Chondrocyte (in vitro differentiated cells): ENCODE measurements at places on chromosomes 3 and 15.
A peak's percentile ranks its signal among the peaks of the same experiment; 100 is the strongest.

GRCh38 chr15:63481105-63481810 lies 23.1 kb upstream of the USP3 start:
- peaks cover 41% of the 10 kb centered on the region for H3K4me1 ChIP-seq
- H3K36me3 ChIP-seq = no peaks in the 10 kb centered on the region
- DNase-seq = no peak
- H3K4me3 ChIP-seq = no peak overlapping the region

DNA sequence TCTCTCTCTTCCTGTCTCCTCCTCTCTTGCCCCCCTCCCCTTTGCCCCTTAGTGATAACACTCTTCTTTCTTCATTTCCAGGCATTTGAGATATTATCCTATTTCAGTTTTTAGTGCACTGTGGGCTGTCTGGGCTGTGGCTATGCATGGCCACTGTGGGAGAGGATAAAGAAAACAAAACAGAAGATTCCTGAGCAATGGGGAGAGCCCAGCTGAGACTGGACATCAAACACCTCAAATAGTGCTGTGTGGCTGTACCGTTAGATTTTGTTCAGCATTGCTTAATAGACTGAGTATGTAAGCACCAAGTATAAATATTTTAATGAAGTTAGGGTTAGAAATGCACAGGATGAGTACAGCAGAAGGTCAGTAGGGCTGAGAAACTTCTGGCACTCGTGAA lies 7.9 kb upstream of the GBE1 start:
- peak overlapping the region; percentile 66 for H3K27ac ChIP-seq
- DNase-seq = no peak
- H3K27me3 ChIP-seq = no peaks in the 10 kb centered on the region
- H3K4me3 ChIP-seq = no peak overlapping the region
- H3K36me3 ChIP-seq = no peaks in the 10 kb centered on the region

DNA sequence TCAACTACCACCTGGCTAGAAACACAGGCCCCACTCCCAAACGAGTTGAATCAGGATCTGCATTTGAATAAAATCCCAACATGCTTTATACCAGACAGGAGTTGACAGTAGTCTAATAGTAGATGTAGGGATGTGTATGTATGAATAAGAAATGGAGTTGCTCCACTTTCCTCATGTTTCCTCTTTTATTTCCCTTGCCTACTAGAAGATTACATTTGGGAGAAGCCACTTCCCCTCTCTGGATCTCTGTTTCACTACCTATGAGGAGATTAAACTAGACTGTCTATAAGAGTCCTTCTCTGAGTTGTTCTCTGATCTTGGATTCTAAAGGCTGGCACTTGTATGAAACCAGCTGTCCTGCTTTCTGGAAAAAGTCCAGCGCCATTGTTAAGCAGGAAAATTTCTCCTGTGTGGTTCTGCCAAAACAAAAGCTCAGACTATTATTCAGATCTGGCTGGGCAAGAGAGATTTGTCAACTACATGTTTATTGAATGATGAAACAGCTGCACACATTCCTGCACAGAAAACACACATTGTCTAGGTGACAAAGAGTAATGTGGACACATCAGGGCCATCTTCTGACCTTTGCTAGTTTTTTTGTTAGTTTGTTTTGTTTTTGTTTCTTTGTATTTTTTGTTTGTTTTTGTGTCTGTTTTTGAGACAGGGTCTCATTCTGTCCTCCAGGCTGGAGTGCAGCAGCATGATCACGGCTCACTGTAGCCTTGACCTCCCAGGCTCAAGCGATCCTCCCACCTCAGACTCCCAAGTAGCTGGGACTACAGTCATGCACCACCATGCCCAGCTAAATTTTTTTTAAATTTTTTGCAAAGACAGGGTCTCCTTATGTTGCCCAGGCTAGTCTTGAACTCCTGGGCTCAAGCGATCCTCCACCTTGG lies 29.9 kb downstream of the ACP3 start:
- H3K36me3 ChIP-seq = no peaks in the 10 kb centered on the region
- no peak overlapping the region for H3K27ac ChIP-seq
- H3K4me3 ChIP-seq = no peak overlapping the region
- no peak for DNase-seq
- peaks cover 52% of the 10 kb centered on the region for H3K27me3 ChIP-seq
- H3K4me1 ChIP-seq = no peaks in the 10 kb centered on the region

GRCh38 chr3:2166552-2166951 lies 67.9 kb downstream of the CNTN4 start:
- no peak for DNase-seq
- no peak overlapping the region for H3K27ac ChIP-seq
- no peaks in the 10 kb centered on the region for H3K27me3 ChIP-seq
- H3K4me3 ChIP-seq = no peak overlapping the region
- H3K36me3 ChIP-seq = no peaks in the 10 kb centered on the region
- H3K4me1 ChIP-seq = no peaks in the 10 kb centered on the region

DNA sequence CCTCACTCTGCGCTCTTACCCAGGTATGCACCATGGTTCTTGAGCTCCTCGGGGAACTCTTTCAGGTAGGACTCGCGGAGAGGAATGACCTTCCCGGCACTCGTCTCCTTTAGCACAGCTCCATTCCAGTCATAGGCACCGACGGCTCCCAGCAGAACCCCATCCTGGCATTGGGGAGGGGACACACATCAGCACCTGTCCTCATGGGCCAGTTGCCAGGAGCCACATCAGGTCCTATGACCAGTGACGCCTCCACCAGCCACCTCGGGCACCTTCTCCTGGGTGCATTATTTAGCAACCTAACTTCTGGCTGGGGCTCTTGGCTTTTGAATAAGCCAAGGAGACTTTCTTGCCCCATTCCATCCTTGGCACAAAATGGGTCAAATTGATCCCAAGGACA lies 61.9 kb downstream of the FEM1B start:
- peak overlapping the region; percentile 99 for H3K27ac ChIP-seq
- no peak for DNase-seq
- H3K27me3 ChIP-seq = no peaks in the 10 kb centered on the region
- H3K36me3 ChIP-seq = peaks cover 60% of the 10 kb centered on the region

DNA sequence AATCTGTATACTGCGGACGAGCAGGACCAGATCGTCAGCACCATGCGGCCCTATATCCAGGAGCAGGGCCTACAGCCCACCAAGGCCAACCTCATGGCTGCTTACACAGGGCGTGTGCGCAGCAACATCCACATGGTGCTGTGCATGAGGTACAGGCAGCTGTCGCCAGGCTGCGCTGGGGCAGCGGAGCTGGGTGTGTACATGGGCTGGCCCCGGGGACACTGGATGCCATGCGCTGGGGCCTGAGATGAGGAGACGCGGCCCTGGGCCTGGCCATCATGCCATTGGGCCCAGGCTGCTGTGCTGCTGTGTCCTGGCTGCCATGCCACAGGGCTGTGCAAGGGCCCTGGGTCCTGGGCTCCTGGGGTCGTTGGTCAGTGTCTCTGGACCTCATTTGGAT lies 61.5 kb downstream of the SEMA3G start:
- no peak overlapping the region for H3K27ac ChIP-seq
- no peaks in the 10 kb centered on the region for H3K4me1 ChIP-seq
- H3K4me3 ChIP-seq = no peak overlapping the region
- no peak for DNase-seq

GRCh38 chr3:47362701-47363100 lies 18.1 kb upstream of the PTPN23 start:
- no peak overlapping the region for H3K27ac ChIP-seq
- peaks cover 9% of the 10 kb centered on the region for H3K4me1 ChIP-seq
- no peak for DNase-seq
- H3K27me3 ChIP-seq = no peaks in the 10 kb centered on the region

- DNase-seq = no peak
- H3K4me1 ChIP-seq = peaks cover 38% of the 10 kb centered on the region
- no peaks in the 10 kb centered on the region for H3K27me3 ChIP-seq
- H3K4me3 ChIP-seq = no peak overlapping the region
Measured at GRCh38 chr3:58471025-58471887, 20.6 kb upstream of the KCTD6 start.

DNA sequence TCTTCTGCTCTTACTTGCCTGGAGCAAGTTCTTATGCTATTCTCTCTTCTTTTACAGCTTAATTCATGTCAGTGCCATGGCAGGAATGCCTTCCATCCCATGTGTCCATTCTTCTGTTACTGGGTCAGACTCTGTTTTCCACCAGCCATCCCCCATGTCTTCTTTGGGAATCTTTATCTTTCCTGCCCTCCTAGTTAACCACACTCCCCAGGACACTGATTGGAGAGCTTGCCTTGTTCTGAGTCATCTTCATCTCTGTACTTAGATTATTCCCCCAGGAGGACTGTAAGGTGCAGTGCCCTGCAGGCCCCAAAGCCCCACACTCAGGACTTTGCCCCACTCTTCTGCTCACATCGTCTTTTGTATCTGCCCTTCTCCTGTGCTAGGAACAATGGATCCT lies 3.6 kb downstream of the ABHD17C start:
- no peak overlapping the region for H3K27ac ChIP-seq
- H3K4me1 ChIP-seq = peaks cover 58% of the 10 kb centered on the region
- DNase-seq = no peak
- H3K36me3 ChIP-seq = no peaks in the 10 kb centered on the region
- no peaks in the 10 kb centered on the region for H3K27me3 ChIP-seq

DNA sequence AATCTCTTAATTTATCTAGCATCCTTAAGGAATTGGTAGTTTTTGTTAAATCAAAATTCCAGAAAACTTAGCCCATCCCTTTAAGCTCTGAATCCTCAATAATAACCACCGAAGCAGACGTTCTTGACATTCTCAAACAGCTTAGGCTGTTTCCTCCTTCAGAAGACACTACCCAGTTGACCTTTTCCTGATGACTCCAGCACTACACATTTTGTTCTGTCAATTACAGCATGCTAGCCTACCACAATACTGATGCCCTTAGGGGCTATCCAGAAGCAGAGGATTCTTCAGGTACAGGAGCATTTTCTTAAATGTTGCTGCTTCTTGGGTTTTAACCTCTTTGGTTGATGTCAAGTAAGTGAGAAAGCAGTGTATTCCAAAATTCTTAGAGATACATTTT lies 33.4 kb downstream of the ETV5 start:
- peaks cover 3% of the 10 kb centered on the region for H3K4me1 ChIP-seq
- no peak overlapping the region for H3K4me3 ChIP-seq
- H3K36me3 ChIP-seq = peaks cover 16% of the 10 kb centered on the region
- no peak for DNase-seq

- no peak for DNase-seq
- H3K27ac ChIP-seq = no peak overlapping the region
- no peaks in the 10 kb centered on the region for H3K36me3 ChIP-seq
Measured at GRCh38 chr15:40282147-40282868, 556 bp downstream of the ANKRD63 start.

GRCh38 chr3:52836471-52836845 lies 1.6 kb upstream of the MUSTN1 start:
- peaks cover 36% of the 10 kb centered on the region for H3K4me1 ChIP-seq
- no peaks in the 10 kb centered on the region for H3K27me3 ChIP-seq
- no peak overlapping the region for H3K4me3 ChIP-seq
- H3K27ac ChIP-seq = no peak overlapping the region
- H3K36me3 ChIP-seq = peaks cover 7% of the 10 kb centered on the region
- DNase-seq = no peak

GRCh38 chr3:129618901-129619671 lies 12.6 kb upstream of the PLXND1 start:
- H3K27me3 ChIP-seq = no peaks in the 10 kb centered on the region
- DNase-seq = peak; percentile 73
- peak overlapping the region; percentile 1 for H3K27ac ChIP-seq
- no peak overlapping the region for H3K4me3 ChIP-seq
- H3K36me3 ChIP-seq = no peaks in the 10 kb centered on the region

- peaks cover 17% of the 10 kb centered on the region for H3K27me3 ChIP-seq
- no peak for DNase-seq
- peaks cover 9% of the 10 kb centered on the region for H3K36me3 ChIP-seq
- no peak overlapping the region for H3K4me3 ChIP-seq
- H3K4me1 ChIP-seq = no peaks in the 10 kb centered on the region
Measured at GRCh38 chr3:183439515-183439914, 11.1 kb upstream of the MCF2L2 start.

GRCh38 chr15:69751566-69751965 lies 298.9 kb downstream of the RPLP1 start:
- no peak for DNase-seq
- peaks cover 11% of the 10 kb centered on the region for H3K36me3 ChIP-seq
- H3K27ac ChIP-seq = no peak overlapping the region
- peaks cover 7% of the 10 kb centered on the region for H3K27me3 ChIP-seq
- peaks cover 10% of the 10 kb centered on the region for H3K4me1 ChIP-seq

- DNase-seq = no peak
- H3K4me1 ChIP-seq = no peaks in the 10 kb centered on the region
- H3K27me3 ChIP-seq = no peaks in the 10 kb centered on the region
- no peak overlapping the region for H3K27ac ChIP-seq
- H3K36me3 ChIP-seq = peaks cover 7% of the 10 kb centered on the region
- no peak overlapping the region for H3K4me3 ChIP-seq
Measured at GRCh38 chr3:33612607-33613006, 105.4 kb downstream of the CLASP2 start.

DNA sequence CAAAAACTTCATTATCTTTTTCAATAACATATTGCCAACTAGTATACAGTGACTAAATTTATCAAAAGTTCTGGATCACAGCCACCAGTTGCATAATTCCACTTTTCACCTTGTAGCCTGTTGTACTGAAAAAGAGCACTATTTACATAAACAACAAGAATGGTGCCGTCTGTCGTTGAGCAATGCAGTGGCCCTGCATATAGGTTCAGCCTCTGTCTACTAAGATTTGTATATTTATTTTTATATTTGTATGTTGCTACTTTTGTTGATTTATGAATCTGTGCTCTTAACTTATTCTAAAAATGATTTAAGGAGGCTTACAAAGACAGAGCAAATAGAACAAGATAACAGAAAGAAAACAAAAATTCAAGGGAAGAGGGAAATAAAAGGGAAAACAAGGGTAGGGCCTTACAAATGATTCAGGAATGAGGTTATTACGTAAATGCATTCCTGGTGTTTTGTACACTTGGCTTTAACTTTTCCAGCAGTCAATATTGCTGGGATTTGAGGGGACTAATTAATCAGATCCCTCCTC lies 257.6 kb upstream of the STT3B start:
- no peaks in the 10 kb centered on the region for H3K27me3 ChIP-seq
- H3K4me3 ChIP-seq = no peak overlapping the region
- DNase-seq = no peak
- peaks cover 52% of the 10 kb centered on the region for H3K4me1 ChIP-seq

GRCh38 chr3:127978636-127979035 lies 63.6 kb downstream of the KBTBD12 start:
- peaks cover 1% of the 10 kb centered on the region for H3K36me3 ChIP-seq
- peaks cover 7% of the 10 kb centered on the region for H3K27me3 ChIP-seq
- H3K4me1 ChIP-seq = no peaks in the 10 kb centered on the region
- H3K4me3 ChIP-seq = no peak overlapping the region
- DNase-seq = no peak
